CD4-positive, alpha-beta T cell treated with Interleukin-21 for 1 hour (primary cell): ENCODE measurements at places on chromosomes 2 and 18.

DNA sequence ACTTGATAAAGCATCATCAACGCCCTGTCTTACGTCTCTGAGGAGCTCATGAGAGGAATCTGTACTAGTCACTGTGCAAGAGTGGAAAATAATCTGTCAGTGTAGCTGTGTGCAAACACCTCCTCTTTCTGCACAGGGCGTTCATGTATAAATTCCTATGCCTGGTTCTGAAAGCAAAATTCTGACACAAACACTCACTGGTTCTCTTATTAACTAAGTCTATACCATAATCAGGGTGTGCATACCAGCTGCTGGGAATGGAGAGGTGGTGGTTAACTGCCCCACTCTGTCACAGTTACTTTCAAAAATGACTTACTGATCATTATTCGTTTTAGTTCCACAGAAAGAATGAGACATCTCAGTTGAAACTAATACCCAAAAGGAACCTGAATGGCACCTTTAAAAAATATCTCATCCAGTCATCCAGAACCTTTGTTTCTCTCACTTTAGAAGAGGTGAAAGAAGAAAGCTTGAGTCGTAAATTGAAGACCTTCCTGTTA lies 35.7 kb downstream of the STK39 start:
- DNase-seq: no peak

GRCh38 chr2:241812730-241813643 lies 4.0 kb downstream of the NEU4 start:
- DNase-seq: no peak

GRCh38 chr18:23137097-23137635 lies 1.9 kb downstream of the CABLES1 start:
- no peak for DNase-seq

- DNase-seq: no peak
Observed at GRCh38 chr2:188852772-188853171, 121.4 kb upstream of the COL3A1 start.

DNA sequence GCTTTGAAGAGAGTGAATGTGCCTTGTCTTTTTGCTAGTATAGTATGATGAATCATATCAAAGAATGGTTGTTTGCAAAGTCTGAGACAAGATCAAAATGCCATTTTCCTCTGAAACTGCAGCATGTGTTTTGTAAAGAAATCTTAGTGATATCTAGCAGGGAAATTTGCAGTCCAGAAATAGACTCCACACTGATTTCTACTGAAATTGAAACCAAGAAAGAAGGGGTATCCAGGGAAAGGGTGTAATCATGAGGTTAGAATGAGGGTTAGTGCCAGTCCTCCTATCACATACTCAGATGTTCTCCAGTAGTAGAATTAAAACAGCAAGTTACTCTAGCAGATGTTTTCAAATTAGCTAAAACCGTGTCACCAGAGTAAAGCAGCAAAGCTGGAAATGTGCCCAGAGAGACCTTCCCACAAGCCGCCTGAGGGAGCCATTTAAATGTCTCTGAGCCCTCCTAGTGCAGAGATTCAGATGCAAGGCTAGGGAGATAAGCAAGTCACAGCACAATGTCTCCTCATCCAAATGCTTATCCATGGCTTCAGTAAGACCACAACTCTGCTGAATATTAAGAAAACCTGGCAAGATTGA lies 4.9 kb downstream of the DLGAP1 start:
- no peak for DNase-seq

DNA sequence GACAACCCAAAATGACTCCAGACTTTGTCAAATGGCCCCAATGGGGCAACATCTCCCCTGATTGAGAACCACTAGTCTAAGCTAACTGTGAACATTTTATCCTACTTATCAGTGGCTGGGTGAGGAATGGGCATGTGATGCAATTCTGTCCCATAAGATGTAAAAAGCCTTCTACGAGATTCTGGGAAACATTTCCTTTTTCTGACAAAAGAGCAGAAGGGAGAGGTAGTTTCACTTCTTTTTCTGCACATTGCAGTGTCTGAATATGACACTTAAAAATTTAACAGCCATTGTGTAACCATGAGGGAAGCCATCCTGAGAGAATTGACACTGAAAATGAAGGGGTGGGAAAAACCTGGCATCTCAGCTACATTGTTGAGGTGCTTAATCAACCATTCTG lies 17.3 kb upstream of the MARCHF4 start:
- DNase-seq: no peak

DNA sequence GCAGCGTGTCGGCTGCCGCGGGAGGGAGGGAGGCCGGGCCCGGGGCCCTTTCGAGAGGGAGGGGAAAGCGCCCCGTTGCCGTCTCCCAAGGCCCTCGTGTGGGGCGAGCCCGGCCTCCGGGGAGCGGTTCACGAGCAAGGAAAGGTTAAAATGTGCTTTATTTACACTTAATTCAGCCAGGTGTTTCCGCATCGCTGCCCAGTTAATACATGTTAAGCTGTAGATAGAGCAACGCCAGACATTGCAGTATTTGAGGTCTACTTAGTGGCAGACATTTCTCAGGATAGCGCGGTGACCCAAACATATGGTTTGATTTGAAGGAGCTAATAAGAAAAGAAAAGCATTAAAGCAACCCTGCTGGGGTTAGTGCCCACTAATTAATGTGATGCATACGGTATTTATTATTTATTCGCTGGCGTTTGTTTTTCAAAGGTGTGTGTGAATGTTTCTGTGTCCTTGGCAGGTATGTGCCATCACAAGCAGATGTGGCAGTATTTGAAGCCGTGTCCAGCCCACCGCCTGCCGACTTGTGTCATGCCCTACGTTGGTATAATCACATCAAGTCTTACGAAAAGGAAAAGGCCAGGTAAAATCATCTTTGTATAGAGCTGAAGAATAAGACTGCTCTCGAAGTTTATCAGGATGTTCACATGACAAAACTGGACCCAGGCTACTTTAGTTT lies 571 bp downstream of the EEF1B2 start:
- no peak for DNase-seq

- DNase-seq: no peak
Observed at GRCh38 chr18:49249521-49249920, 210.9 kb downstream of the DYM start.

DNA sequence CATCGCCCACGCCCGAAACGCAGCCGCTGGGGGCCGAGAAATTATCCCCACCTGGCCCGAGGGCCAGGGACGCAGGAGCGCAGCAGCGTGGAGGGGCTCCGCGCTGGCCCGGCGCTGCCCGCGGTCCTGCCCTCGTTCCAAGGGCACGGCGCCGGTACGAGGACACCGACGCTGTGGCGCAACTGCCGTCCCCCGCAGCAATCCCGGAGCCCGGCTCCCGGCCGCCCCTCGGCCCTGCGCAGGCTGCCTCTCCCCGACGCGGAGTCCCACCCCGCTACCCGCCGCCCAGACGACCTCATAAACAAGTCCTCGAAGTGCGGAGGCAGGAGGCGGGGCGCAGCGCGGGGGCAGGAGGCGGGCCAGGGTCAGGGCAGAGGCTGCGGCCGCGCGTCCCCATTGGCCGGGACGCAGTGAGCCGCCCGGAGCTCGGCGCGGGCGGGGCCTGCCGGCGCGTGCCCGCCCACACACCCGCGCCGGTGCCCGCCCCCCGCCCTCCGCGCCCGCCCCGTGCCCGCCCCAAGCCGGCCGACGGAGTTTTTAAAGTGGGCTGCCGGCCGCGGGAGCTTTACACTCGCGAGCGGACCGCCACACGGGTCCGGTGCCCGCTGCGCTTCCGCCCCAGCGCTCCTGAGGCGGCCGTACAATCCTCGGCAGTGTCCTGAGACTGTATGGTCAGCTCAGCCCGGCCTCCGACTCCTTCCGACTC lies at the start of gene EPAS1:
TSS of gene EPAS1 (plus strand) at position 568 of the 706 bp plus-strand sequence. CDS start 505 bp downstream, outside the sequence.
- DNase-seq: peak; percentile 89

GRCh38 chr2:33221046-33221784 lies 255.2 kb upstream of the RASGRP3 start:
- no peak for DNase-seq

- DNase-seq: no peak
Observed at GRCh38 chr18:57585421-57585820, 1.1 kb downstream of the FECH start.

- DNase-seq: peak; percentile 5
Observed at GRCh38 chr18:34122724-34123334, 101.9 kb downstream of the NOL4 start.

GRCh38 chr2:188620916-188621315 lies 329.2 kb downstream of the GULP1 start:
- no peak for DNase-seq

DNA sequence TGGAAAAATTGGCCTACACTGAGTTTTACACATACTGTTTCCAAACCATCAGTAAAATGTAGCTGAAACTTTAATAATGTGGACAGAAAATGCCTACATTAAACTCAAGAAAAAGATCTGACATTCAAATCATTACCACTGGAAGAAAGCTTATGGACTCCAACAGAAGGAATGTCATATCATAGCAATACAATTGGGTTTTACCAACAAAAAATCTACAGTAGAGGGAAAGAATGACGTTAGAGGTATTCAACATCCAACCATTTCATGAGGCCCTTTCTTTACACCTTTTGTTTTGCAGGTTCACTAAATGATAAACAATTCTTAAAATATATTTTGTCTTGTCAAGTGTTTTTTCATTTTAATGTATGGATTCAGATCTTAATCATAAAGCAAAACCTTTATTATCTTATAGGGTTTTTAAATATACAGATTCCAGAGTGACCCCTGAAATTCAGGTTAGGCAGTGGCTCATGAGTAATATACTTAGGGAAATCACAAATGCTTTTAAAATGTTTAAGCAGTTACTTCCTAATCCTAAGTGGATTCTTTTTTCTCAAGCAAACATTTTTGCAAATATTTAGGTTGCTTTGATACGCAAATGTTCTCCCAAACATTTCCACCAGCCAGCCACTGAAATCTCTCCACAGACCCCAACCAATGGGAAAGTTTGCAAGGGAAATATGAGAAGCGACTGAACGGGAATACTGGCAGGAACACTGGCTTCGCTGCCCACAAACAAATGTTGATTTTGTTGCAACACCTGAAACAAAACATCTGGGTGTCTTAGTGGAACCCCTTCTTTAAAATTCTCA lies 168.7 kb downstream of the TCF4 start:
- DNase-seq: no peak

- no peak for DNase-seq
Observed at GRCh38 chr2:34912084-34912483, 1313.0 kb upstream of the FAM98A start.

DNA sequence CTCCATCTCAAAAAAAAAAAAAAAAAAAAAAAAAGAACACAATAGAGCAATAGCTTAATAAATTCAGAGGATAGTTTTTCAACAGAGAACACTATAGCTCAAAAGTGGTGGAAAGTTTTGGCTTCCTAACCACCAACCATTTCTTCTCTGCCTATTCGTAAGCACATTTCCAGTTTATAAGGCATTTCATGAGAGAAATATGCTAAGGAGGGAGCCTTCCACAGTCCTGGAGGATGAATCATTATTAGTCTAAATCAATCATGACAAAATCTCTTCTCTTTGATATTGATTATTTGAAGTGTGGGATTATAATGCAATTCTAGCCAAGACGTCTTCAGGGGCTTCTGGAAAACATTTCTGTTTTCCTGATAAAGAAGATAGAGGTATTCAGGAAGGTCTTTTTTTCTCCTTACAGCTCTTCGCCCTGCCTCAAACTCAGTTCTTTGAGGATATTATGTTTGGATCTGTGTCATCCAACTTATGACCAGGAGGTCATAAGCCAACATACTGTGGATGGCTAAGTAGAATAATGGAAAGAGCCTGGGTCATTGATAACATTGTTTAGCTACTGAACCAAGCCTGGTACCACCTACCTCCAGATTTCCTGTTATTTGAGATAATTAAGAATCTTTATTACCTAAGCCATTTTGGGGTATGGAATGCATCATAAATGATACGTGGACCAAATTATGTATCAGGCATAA lies 207.3 kb downstream of the TRIB2 start:
- no peak for DNase-seq

DNA sequence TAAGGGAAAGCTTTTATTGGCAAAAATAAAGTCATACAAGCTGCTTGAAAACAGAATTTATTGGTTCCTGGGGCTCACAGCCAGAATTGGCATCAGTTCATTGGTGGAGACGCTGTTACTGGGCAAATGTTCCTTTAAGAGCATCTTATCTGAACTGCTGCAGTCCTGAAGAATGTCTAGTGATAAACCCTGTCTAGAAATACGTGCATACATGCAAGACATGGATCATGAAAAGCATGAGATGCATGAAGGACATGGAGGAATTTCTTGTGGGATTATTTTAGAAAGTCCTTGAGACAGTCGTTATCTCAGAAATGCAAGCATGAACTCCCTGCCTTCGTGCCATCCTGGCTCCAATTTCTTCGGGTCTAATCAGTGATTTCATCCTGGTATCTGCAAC lies 32.5 kb upstream of the FHOD3 start:
- DNase-seq: no peak

GRCh38 chr18:52150050-52150449 lies 189.9 kb upstream of the DCC start:
- no peak for DNase-seq

- no peak for DNase-seq
Observed at GRCh38 chr18:56383349-56383748, 255.0 kb downstream of the TXNL1 start.

DNA sequence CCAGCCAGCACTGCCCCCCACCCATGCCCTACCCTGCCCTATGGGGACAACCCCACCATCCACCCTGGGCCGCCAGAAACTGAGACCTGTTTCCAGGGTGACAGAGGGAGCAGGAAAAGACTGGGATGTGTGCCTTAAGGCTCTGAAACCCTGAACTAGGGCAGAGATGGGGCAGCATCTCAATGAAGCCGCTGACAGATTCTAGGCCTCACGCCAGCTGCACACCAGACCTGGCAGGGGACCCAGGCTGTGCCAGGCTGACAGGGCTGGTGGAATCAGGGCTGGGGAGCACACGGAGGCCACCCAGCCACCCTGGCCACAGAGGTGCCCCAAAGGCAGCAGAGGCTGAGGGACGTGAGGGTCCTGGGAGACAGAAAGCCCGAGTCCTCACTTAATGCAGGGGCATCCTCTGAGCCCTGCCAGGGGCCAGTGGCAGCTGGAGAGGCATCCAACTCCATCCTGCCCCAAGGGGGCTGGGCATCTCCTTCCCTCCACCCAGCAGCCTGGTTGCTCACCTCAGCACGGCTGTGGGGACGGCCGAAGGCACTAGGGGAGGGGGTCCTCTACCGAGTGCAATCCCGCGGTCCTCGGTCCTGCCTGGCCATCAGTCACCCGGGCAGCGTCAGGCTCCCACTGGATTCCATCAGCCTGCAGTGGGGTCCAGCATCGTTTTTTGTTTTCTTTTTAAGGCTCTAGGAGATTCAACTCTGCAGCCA lies 169.2 kb downstream of the ZFP36L2 start:
- DNase-seq: no peak

DNA sequence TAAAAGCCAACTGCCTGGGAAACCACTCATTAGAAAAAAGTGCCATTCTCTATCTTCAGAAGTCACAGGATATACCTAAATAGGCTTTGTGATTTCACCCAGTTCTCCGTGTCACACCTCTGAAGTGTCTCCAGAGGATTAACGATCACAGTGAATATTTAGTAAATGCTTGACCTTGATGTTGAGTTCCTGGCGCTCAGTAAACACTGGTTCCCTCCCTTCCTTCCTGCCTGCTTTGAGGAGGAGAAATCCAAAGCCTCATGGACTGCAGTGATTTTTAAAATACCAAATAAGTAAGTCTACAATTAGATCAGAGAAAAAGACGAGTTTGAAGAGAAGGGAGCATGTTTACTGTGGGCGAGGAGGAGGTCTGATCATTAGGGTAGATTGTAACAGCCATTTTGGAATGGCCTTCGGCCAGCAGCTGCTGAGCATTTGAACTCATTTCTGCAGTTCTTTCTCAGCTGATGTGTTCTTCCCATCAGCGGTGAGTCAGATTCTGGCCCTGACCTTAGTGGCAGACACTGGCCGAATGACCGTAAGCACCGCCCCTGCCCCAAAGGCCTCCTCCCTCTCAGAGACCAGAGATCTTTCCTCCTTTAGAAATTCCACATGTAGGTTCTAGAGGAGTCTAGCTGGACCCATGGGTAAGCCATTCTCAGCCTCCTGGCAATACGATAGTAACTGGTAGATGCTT lies 62.1 kb upstream of the SLC16A14 start:
- DNase-seq: no peak
